ENCODE measurements at places on chromosomes 11 and 22. TPM values are rescaled to one million over a fixed set of nuclear protein-coding genes. Genes with fewer than 3 reads are reported as not detected.

Gene LINC01488
- total RNA-seq = not detected

Gene UBQLNL
- not detected for total RNA-seq

Gene ZDHHC24
- 21.0 TPM for total RNA-seq

Gene APOL5
- not detected for total RNA-seq

Gene PHLDA2
- total RNA-seq = 2.4 TPM

Measured in dermis microvascular lymphatic vessel endothelial cell (primary cell).